Vagina (tissue), 2 donors: ENCODE measurements at places on chromosomes 5 and 9.

GRCh38 chr5:36613241-36613640 lies 6.8 kb downstream of the SLC1A3 start:
- no peak for DNase-seq

GRCh38 chr9:81119591-81119990 lies 569.8 kb downstream of the TLE1 start:
- no peak for DNase-seq

DNA sequence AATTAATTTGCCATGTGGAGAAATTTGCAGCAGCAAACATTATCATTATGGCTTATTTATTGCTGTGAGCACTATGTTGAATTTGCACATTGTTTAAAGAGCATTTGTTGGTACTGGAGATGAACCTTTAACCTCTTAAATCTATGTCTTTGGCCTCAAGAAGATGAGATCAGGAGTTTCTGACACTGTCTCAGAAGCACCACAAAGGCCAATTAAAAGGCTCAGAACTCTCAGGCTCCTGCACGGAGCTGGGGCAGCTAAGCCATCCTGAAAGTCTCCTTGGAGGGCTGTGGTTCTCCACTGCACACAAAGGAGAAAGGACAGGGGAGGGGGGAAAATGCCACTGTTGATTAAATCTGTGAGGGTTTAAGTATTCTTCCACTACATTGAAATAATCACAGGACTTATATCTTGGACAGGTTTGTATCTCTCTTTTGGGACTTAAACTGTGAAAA lies 33.1 kb downstream of the ZNF366 start:
- DNase-seq = peak; percentile 27

- no peak for DNase-seq
Observed at GRCh38 chr5:68382640-68383039, 167.1 kb downstream of the PIK3R1 start.

DNA sequence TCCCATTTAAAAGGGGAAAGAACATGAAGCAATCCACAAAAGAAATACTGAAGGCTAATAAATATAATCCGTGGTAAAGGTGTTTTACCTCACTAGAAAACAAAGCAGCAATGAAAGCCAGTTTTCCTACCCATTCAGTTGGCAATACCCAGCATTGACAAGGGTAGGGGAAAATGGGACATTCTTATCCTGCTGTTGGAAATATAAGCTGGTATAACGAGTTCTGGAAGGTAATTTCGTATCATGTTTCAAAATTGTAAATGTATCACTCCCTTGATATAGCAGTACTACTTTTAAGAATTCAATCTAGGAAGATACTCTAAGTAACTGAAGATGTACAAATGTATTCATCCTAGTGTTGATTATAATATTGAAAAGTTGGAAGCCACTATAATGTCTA lies 22.9 kb upstream of the RALGPS1 start:
- DNase-seq = no peak

DNA sequence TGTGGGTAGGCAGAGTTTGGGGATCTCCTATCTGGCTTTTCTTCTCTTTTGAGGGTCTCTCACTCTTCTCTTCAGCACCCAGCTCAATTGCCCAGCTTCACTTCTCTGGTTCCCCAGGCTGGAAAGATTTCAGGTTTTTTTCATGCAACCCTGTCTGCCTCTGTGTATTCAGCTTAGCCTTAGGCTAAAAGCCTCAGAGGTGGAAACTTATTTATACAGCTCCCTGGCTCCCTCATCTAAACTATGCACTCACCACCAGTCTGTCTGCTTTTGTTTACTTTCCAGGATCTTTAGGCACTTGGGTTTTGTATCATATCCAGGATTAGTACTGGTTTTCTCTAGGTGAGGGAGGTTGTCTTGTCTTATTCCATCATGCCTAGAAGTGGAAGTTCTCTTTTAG lies 540.2 kb upstream of the TRPC7 start:
- no peak for DNase-seq

GRCh38 chr5:105816961-105817360 lies 1853.8 kb downstream of the EFNA5 start:
- no peak for DNase-seq

GRCh38 chr5:29504411-29504810 lies 1689.1 kb upstream of the CDH6 start:
- no peak for DNase-seq

GRCh38 chr9:87732756-87733155 lies 6.8 kb downstream of the CTSL start:
- no peak for DNase-seq

GRCh38 chr5:139263946-139264345 lies 29.6 kb upstream of the MATR3 start:
- DNase-seq = no peak

DNA sequence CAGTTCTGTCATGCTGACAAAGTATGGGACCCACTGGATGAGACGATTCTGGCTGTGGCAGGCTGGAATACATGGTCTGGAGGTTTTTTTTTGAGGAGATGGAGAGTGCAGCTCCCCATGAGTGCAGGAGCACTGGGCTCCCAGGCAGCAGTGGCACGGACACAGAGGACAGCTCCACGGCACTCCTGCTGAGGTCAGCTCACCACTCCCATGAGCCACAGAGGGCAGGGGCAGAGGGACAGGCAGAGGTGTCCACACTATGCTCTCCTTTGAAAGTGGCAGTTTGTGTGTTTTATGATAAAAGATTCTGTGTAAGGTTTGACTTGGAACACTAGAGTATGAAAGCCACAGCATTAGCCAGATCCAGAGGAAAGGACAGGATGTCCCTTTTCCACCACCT lies 114.4 kb downstream of the UBE2R2 start:
- no peak for DNase-seq

GRCh38 chr9:92963831-92964606 lies 16.7 kb downstream of the FGD3 start:
- no peak for DNase-seq

GRCh38 chr9:86503314-86503713 lies 149.1 kb upstream of the TUT7 start:
- no peak for DNase-seq

GRCh38 chr9:112097712-112098688 lies 77.1 kb downstream of the SUSD1 start:
- no peak for DNase-seq

DNA sequence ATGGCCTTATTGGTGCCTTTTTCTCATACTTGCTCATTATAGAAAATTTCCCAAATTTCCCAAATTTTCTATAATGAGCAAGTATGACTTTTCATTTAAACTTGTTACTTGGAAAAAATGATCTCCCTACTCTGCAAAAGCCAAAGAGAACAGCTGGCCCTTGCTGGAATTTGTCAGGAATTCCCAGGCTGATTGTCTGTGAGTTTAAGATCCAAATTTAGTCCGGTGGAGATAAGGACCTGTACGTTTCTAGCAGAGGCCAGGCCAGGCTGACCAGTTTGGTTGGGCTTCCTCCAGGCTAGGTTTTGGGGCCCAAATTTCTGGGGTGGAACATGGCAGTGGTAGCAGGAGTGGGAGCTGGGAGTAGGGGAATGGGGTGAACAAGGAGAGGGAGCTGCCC lies 51.9 kb downstream of the NEURL1B start:
- no peak for DNase-seq

DNA sequence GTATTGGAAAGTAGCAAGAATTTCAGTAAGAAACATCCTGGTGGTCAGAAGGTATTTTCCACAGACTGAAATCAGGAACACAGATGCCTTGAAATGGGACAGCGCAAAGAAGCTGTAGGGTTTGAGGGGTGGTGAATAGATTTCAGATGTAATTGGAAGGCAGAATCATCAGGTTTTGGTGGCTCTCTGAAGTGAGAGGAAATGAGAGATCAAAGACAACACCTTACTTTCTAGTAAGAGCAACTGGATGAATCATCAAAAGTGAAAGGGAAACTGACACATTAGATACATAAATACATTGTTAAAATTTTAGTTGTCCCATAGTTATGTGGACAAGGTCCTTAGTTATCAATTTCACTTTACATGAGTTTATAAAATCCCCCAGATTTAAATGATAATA lies 188.2 kb upstream of the SLC27A6 start:
- no peak for DNase-seq

DNA sequence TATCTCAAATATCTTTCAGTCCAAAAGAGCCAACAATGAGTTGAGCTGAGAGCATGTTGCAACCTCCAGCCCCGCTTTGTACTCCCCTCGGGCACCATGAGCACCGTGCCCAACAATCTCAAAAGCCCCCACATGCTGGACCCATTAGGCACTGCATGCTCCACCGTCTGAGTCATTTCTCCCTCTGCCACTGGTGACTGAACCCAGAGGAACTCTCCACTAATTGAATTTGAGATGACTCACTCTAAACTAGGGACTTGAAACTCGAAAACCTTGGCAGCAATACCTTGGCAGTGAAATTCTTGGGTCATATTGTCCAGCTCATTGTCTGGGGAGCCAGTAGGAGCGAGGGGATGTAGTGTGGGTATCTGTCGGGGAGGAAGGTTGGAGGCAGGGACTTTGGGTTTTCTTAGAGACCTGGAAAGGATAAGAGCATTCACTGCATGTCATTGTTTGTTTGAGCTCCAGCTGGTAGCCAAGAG lies 49.9 kb upstream of the SLIT3 start:
- DNase-seq = no peak

GRCh38 chr9:37028420-37029031 lies 5.5 kb downstream of the PAX5 start:
- DNase-seq = no peak

- no peak for DNase-seq
Observed at GRCh38 chr9:116913536-116913935, 226.4 kb downstream of the TRIM32 start.

DNA sequence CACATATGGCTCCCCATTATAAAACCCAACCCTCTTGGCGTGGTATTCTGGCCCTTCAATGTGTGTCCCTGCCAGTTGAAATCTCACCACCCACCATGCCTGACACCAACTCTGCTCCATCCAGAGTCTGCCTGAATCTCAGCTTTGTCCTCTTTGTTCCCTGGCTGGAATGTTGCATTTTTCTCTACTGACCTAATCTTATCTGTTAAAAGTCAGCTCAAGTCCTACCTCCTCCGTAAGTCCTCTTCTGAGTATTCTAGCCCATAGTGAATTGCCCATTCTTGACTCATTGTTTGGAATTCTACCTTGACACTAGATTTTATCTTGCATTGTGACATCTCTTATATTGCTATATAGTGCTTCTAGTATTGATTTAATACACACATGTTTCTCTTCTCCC lies 207.1 kb upstream of the VLDLR start:
- no peak for DNase-seq

DNA sequence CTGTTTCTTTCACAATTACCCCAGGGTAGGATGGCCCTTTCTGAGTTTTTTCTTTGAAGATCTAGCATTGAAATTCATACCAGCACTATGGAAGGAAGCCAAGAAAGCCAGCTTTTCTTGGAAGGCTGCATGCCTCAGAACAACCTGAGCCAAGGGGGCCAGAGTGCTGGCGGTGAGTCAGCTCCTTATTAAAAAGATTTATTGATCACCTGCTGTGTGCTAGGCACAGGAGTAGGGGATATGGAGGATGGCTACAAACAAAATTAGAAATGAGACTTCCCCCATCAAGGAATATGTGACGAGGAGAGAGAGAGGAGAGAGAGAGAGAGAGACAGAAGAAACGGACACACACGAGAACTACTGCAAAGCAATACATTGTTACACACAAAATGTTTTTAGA lies 184.6 kb upstream of the PUM3 start:
- DNase-seq = no peak

DNA sequence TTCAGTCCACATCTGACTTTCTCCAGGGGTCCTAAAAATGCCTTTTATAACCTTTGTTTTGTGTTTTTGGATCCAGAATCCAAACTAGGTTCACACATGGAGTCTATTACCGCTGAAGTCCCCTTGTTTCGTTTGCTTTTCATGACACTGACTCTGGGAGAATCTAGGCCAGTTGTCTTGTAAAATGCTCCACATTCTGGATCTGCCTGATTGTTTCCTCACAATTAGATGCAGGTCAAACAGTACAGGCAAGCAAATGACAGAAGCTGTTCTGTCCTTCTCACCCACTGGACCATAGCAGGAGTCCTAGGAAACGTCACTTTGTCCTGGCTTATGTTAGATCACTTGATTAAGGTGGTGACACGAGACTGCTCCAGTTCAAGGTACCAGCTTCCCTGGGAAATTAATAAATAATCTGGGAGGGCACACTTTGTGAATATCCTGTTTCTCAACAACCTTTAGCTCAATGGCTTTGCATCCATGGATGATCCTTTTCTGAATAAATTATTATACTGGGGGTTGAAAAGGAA lies 34.1 kb downstream of the FABP6 start:
- no peak for DNase-seq

GRCh38 chr9:109477258-109478050 lies 20.7 kb downstream of the PTPN3 start:
- no peak for DNase-seq

DNA sequence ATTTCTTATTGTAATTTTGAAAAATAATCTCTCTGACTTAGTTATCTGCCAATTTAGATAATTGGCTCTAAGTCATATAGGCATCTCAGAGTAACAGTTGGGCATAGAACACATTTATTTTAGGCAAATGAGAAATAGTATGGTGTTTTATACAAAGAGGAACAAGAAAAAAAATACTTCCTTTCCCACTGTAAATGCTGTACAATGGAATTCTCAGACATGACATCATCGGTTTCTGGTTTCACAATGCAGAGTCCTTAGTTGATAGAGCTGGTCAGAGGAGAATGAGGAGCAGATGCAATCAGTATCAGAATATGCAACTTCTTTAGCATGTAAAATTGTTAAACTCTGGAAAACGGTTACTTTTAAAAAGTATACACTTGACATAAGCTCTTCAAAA lies 49.4 kb downstream of the PLK2 start:
- no peak for DNase-seq

DNA sequence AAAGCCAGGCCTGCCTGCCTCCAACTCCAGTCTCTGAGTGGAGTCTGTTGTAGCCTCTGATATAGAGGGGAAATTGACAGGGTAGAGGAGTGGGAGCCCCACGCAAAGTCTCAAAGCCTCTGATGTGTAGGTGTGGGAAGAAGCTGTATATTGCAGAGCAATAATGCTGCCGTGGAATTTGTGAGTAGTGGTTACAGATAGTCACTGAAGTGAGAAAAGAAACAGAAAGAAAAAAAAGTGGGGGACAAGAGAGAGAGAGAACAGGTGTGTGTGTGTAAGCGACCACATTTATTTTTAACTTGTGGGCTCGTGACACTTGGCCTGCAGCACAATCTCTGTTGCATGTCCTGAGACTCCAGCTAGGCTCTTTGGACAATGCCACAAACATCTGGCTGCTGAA lies 227.8 kb downstream of the NSG2 start:
- no peak for DNase-seq

DNA sequence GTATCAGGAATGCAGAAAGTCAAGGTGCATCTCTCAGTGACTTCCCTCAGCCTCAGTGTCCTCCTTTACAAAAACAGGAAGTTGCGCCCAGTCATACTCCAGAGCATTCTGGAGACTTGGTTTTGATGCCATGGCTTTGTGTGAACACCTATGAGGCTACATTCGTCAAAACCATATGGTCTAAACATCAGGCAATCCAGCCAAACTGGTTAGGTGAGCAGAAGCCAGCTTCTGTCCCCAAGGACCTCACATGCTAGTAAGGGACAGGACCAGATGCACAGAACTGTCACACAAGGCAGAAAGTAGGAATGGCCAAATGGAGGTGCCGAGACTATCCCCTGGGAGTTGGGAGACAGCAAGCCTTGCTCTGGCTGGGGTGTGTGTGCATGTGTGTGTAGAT lies 217.2 kb downstream of the MELK start:
- DNase-seq = no peak
